ENCODE measurements at places on chromosomes 5 and 9.

DNA sequence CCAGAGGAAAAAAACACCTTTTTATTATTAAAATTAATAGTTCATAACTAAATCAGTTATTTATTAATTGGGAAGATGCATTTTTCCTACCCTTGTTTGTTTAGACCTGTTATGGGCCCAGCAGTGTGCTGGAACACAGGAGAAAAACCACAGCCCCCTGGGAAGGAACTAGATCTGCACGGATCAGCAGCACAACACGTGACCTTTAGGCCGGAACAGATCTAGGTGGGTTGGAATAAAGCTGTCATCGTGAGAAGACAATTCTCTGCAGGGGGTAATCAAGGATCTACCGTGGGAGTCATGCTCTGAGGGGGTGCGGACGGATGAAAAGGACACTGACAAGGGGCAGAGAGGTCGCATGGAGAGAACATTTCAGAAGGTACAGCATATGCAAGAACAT is 95.8 kb upstream of the SPATA31C2 start:
- no peak for DNase-seq

GRCh38 chr9:389159-389558 is 174.5 kb downstream of the DOCK8 start:
- DNase-seq = no peak

- no peak for DNase-seq
These were observed 5.9 kb downstream of the ITGA2 start for GRCh38 chr5:52995095-52995494.

GRCh38 chr9:89721176-89721700 is 116.4 kb downstream of the GADD45G start:
- DNase-seq = no peak

- DNase-seq = no peak
These were observed 80.9 kb downstream of the PRR16 start for GRCh38 chr5:120545007-120545406.

DNA sequence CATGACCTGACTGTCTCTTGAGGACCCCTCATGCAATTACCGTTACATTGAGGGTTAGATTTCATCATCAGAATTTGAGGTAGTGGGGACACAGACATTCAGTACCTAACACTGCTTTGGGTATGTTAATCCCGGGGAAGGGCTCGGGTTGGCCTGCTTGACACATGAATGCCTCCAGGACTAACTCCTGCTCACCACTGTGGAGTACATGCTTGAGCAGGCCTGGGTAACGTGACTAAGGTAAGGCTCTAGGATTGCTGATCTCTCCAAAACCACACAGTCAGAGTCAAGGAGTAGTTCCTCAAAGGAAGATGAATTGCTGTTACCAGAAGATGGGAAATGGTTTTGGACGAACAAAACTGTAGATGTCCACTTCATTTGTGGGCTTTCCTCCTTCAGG is 376.3 kb upstream of the ZNF462 start:
- DNase-seq = no peak

DNA sequence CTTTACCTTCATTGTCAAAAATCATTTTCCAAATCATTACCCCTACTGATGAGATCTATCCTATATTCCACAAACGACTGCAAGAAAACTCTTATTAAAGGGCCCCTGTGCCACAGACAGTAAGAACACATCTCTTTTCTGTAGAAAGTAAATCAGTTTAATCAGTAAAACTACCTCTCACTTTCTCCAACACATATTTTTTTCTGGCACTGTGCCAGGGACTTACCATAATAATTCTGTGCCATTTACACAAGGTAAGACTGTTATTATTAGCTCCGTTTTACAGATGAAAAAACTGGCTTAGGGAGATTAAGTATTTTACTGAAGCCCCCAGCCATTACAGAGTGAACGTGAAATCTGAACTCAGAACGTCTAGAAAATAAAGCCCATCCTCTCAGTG is 587.0 kb upstream of the COX7C start:
- no peak for DNase-seq

DNA sequence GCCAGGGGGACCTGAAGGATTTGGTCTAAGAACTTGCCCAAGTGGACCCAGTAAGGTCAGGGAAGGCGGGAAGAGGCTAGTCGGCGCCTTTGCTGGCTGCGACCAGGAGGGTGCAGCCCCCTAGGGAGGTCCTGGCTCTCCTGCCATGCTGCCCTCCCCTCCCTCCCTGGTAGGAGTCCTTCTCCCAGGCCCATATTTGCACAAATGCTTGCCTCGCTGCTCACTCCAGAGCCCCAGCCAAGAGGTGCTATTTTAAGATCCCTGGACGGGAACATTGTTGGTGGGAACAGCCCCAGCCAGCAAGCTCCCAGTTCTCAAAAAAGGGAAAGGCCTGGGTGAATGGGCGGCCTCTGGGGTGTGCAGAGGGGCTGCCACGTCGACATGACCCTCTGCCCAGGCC is 4.3 kb upstream of the IL17B start:
- DNase-seq = no peak

DNA sequence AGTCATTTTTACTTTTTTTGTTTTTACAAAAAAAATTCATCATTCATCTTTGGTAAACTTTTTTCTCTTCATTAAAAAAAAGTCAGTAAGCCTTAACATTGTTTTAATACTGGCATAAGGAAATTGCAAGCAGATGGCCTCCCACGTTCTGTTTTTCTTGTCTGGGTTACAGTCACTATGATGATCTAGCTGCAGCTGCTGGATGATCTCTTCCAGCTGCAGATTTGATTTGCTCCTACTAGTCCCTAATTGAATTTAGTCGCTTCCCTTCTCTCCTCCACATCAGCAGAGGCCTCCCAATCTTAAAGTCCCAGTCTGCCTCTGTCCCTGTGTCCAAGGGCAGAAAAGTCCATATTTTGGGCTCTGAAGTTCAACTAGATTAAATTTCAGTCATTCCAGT is 106.8 kb upstream of the PTGER4 start:
- no peak for DNase-seq

GRCh38 chr5:122195802-122196394 is 66.6 kb downstream of the ZNF474 start:
- DNase-seq = no peak

- DNase-seq = no peak
These were observed 5.8 kb downstream of the CEP72 start for GRCh38 chr5:617896-618295.

GRCh38 chr5:181186986-181187499 is 18.0 kb downstream of the TRIM7 start:
- DNase-seq = no peak

- no peak for DNase-seq
These were observed 82.5 kb downstream of the NFIB start for GRCh38 chr9:14231196-14231990.

DNA sequence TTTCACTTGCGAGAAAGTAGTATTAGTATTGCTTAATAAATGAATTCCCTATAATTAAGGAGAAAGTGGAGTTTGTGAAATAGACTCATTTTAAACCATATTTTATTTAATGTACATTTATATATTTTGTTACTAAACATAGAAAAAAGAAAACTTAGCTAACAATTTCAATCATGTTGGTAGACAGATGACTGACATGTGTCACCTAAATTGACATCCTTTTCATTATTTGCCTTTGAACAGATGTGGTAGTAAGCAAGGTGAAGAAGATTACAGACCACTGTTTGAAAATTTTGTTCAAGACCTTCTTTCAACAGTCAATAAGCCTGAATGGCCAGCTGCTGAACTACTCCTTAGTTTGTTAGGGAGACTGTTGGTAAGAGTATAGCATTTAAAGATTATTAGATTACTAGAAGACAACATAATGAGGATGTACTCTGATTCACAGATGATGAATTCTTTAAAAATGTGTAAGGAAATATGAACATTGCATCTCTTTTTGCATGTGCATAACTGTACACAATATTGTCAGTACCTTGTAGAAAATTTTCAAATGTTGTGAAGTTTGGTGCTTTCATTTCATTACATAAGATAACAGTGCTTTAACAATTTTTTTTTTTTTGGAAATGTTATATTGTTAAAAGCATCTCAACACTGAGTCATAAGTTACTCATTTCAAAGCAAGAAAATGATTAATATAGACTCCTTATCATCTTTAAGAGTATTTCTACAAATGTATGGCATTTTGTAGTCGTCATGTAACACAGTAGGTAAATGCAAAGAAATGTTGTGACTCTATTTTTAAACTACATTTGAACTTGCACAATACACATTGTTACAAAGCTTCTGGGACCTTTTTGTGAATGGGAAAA is 139.5 kb downstream of the NIPBL start:
- DNase-seq = no peak
